Cardiac muscle cell (in vitro differentiated cells and primary cell): ENCODE measurements at places on chromosomes 2 and 18.

DNA sequence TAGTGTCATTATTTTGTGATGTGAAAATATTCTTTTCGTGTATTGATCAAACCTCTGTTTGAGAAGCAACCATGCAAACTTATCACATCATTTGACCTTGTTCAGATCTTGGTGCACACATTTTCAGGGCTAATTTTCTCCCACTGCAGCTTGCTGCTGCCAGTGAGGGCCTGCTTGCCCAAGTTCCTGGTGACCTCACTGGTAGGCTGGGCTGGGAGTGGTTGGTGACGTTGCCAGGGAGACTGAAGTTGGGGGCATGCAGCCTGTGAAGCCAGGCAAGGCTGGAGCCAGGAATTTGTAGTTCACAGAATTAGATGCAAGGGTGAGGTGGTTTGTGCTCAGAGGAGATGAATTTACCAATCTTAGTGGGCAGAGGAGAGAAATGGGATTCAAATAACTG lies 38.5 kb downstream of the PARD3B start:
- no peak for DNase-seq

GRCh38 chr2:233968556-233968955 lies 51.4 kb downstream of the TRPM8 start:
- no peak for DNase-seq

- no peak for DNase-seq
Observed at GRCh38 chr2:230668939-230669303, 43.7 kb upstream of the CAB39 start.

- DNase-seq: no peak
Observed at GRCh38 chr2:235864733-235865515, 303.3 kb downstream of the GBX2 start.

DNA sequence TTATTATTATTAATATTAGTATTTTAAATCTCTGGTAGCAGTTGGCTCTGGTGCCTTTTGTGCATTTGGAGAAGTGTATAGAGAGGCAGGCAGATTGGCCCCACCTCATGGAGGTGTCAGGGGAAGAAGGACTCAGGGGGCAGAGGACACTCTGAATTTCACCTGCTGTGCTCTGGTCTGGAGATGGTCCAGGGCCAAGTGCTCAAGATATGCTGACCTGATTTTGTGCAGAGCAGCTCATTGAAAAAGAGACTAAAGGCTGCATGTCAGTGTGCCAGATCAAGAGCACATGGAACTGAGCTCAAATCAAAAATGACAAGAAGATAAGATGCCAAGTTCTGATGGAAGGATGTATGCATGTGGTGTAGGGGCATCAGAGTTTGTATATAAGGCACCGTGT lies 323.6 kb upstream of the TNP1 start:
- no peak for DNase-seq

- DNase-seq: no peak
Observed at GRCh38 chr2:8159966-8160603, 521.8 kb upstream of the ID2 start.

DNA sequence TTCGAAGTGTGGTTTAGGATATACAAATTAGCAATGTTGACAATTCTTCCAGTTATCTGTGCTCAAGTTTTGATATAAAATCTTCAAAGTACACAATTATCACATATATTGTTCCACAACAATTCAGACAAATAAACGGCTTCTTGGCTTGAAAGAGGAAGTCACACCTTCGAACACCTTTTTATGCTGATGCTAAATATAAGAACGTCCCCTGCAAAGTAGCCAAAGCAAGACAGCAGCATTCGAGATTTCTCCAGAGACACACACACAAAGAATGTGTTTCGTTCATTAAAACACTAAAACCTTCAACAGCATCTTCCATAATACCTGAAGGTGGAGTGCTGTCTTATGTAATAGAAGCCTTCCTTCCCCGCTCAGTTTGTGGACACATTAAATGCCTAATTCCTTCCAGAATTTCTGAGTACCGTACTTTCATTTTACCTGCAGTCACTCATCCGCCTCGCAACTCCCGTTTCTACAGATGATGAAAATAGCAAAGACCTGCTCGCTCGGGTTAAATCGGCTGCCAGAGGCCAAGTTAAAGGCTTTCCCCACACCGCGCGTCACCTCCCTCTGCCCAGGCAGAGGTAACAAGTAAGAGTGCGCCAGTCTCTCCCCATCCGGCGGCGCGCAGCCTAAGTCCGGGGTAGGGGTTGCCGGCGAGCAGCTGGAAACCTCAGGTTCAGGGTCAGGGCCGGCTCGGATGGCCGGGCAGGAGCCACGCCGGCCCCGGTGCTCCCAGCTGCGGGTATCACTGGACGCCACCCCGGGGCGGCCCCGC lies 847 bp downstream of the SERPINE2 start:
- peak; percentile 46 for DNase-seq

- no peak for DNase-seq
Observed at GRCh38 chr2:152961351-152961750, 242.9 kb downstream of the ARL6IP6 start.
